ENCODE measurements at places on chromosomes 16 and 17.

DNA sequence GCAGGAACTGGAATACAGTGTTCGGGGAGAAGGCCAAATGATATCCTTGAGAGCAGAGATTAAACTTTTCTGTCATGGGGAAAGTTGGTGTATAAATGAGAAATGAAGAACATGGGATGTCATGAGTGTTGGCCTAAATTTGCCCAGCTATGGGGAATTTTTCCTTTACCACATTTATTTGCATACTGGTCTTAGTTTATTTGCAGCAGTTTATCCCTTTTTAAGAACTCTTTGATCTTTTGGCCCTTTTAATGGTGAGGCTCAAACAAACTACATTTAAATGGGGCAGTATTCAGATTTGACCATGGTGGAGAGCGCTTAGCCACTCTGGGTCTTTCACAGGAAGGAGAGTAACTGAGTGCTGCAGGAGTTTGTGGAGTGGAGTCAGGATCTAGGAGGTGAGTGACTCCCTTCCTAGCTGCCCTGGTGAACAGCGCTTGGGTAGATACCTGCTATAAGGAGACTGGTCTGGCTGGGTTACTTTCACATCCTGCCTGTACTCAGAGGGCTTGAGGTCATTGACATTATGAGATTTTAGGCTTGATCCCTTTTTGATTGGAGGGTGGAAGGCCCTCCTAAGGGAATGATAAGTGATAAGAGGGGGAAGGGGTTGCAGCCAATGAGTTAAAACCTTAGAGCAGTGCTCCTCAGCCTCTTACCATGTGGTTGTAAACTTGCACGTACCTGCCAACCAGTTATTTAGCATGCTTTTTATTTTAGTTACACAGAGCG, 10.7 kb downstream of the PYCARD start:
- no peak for DNase-seq

GRCh38 chr16:86027373-86028126, 128.6 kb downstream of the IRF8 start:
- DNase-seq, result no peak

- DNase-seq, result no peak
Measured at GRCh38 chr17:1498233-1498632, 5.7 kb upstream of the MYO1C start.

- no peak for DNase-seq
Measured at GRCh38 chr17:43338886-43339516, 59.8 kb upstream of the ARL4D start.

DNA sequence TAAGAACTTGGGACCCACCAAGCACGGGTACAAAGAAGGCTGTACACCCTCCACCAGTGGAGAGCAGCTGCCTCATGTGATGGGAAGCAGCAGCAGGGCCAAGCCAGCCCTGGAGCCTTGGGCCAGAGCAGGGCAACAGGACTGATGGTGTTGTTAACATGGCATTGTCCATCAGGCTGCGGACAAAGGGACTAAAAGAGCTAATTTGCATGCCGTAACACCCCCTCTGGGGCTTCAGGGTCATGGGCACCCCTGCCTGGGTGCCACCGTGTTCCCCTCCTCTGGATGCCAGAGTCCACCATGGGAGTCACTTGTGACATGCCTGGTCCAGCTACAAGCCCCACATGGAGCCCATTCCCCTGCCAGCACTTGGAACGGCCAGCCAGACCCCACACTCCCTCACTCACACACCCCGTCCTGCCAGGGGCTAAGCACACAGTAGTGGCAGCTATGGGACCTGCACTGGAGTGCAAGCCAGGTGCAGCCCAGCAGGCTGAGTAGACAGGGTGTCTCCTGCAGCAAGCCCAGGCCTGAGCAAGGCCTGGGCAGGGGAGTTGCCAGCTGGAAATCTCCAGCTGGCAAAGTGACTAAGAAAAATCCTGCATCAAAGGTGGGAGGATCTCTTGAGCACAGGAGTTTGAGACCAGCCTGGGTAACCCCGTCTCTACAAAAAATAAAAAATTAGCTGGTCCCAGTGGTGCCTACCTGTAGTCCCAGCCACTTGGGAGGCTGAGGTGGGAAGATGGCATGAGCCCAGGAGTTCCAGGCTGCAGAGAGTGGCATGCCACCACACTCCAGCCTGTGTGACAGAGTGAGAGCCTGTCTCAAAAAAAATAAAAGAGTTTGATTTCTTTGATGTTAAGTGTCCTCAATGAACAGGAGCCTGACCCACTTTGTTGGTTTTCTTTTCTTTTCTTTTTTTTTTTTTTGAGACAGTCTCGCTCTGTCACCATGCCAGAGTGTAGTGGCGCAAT, 33.7 kb downstream of the NOL11 start:
- DNase-seq, result no peak

DNA sequence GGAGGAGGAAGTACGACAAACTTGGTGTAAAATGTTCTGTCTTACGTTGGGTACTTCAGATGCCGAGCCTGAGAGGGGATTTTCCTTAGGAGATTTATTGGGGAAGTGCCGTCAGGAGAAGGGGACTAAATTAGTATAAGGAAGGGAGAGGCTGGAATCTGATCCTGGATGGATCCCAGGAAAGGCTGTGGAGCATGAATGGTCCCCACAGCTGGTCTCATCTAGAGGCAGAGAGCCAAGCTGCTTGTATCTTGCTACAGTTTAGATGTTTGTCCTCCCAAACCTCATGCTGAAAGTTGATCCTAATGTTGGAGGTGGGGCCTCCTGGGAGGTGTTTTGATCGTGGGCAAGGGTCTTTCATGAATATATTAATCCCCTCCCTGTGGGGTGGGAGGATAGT, 798.4 kb upstream of the EEF2KMT start:
- no peak for DNase-seq

All from neuronal stem cell (in vitro differentiated cells).